CD4-positive, alpha-beta T cell (primary cell): ENCODE measurements at places on chromosomes 1 and 21. TPM values are rescaled to one million over a fixed set of nuclear protein-coding genes. Genes with fewer than 3 reads are reported as not detected.

DNA sequence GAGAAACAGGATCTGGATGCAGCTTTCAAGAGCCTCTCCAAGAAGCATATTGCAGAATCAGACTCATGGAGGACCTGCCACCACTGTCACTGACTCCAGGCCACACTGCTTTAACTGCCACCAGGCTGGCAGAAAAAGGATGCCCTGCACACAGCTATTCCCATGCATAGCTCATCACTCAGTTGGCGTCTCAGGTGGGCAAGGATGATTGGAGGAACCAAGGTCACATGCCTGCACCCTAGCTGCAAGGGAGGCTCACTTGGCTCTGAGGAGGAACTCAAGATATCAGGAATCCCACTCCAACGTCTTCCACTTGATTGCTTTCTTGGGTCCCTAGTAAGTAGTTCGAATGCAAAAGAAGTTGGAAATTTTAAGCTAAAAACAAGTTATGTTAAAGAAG lies 19.6 kb upstream of the SPOCD1 start:
- no peak for DNase-seq

DNA sequence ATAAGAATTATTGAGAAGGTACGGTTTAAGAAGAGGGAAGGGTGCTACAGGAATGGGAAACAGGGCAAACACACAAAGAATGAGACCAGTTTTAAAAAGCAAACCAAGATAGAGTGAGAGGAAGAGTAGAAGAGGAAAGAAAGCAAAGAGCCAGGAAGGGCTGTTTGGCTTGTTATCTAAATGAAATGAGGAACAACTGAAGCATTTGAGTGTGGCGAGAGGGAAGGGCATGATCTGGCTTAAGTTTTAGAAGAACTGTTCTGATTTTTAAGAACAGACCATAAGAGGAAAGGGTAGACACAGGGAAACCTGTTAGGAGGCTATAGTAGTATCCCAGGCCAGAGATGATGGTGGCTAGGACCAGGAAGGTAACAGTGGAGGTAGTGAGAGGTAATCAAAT lies 73.8 kb downstream of the TUT4 start:
- DNase-seq, result no peak

GRCh38 chr1:164263540-164263939 lies 295.4 kb upstream of the PBX1 start:
- no peak for DNase-seq

Gene RPE65
- not detected for total RNA-seq

- DNase-seq, result no peak
Measured at GRCh38 chr1:219990782-219991510, 55.4 kb downstream of the EPRS1 start.

Gene RGS18
- 0.95 TPM for total RNA-seq
